ENCODE measurements at places on chromosomes 12 and 14. TPM values are rescaled to one million over a fixed set of nuclear protein-coding genes. Genes with fewer than 3 reads are reported as not detected.

TMEM117 gene
- total RNA-seq: 1.9 TPM

RFLNA gene
- 0.13 TPM for total RNA-seq

KRT86 gene
- total RNA-seq: not detected

NRL gene
- 0.82 TPM for total RNA-seq

AGAP2 gene
- 0.06 TPM for total RNA-seq

IFNG-AS1 gene
- not detected for total RNA-seq

B4GALNT3 gene
- under 0.01 TPM for total RNA-seq

GPX2 gene
- total RNA-seq: not detected

CLEC2A gene
- total RNA-seq: not detected

ABHD4 gene
- 5.0 TPM for total RNA-seq

TSHR gene
- not detected for total RNA-seq

Measured in bladder microvascular endothelial cell (primary cell).